Airway epithelial cell (primary cell): ENCODE measurements at places on chromosomes 5 and 9. TPM values are rescaled to one million over a fixed set of nuclear protein-coding genes. Genes with fewer than 3 reads are reported as not detected.

The IL3 gene
- not detected in 2 replicates for total RNA-seq

The CBY3 gene
- total RNA-seq, result not detected in 2 replicates

The FGF1 gene
- total RNA-seq, result 0.93 and 2.0 TPM in 2 replicates

The GZMA gene
- total RNA-seq, result not detected in 2 replicates

The GM2A gene
- total RNA-seq, result 125 and 156 TPM in 2 replicates

The FST gene
- 127 and 148 TPM in 2 replicates for total RNA-seq

The GMCL2 gene
- not detected in 2 replicates for total RNA-seq

The PCDHB14 gene
- 0.21 and 0.65 TPM in 2 replicates for total RNA-seq

The WDR38 gene
- total RNA-seq, result not detected in 2 replicates
